Jurkat, Clone E6-1 (cell line): ENCODE measurements at places on chromosomes 16 and 17.

GRCh38 chr16:72530434-72530833, 358.5 kb upstream of the PMFBP1 start:
- DNase-seq: no peak

DNA sequence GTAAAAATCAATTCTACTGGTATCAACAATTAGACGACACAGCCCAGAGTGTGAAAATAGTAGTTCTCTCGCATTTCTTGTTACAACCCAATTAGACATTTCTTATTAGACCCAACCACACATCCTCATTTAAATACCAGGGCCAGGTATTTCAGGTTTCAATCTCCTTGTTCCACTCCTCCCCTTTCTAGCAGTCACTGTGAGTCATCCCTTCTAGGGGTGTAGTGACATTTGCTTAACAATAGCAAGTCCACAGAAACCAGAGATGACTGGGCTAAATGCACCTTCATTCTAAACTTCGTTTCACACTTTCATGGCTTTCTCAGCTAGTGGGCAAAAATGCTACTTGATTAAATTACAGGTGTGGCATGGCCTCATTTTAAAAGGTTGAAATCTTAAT, 116.9 kb upstream of the CACNG3 start:
- DNase-seq: no peak

DNA sequence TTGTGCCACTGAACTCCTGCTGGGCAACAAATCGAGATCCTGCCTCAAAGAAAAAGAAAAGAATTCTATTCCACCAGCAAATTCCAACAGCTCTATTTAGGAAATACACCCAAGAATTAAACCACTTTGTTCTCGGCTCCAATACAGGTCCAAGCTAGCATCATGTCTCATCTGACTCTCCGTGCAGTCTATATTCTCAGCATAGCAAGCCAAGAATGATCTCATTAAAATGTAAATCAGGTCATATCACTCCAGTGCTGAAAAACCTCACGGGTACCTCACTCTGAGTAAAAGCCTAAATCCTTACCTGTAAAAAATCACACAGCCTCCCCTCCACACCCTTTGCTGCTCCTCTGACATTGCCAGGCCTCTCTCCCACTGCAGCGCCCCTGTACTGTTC, 23.9 kb downstream of the UBE2G1 start:
- no peak for DNase-seq

GRCh38 chr16:74731853-74732477, 31.3 kb upstream of the MLKL start:
- DNase-seq: no peak

GRCh38 chr17:4969551-4970173, 2.0 kb upstream of the SPAG7 start:
- no peak for DNase-seq

- DNase-seq: no peak
Observed at GRCh38 chr16:16882766-16883165, 503.8 kb downstream of the NPIPA7 start.

DNA sequence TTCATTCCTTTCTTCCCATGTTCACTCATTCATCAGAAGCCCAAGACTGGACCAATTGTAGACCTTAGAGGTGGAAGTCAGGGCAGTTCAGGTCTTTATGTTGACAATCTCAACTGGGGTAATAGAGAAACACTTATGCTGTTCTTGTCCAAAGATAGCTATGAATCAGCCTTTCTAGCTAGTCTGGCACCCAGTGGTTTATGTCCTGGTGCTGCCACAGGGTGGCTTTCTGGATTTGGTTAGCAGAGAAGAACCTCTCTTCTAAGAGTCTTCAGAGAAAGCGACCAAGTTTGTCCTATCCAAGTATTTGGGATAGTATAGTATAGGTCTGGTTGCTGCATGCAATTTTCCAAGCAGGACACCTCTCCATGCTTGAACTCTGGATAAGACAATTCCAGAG, 83.3 kb downstream of the NOG start:
- DNase-seq: peak; percentile 10

DNA sequence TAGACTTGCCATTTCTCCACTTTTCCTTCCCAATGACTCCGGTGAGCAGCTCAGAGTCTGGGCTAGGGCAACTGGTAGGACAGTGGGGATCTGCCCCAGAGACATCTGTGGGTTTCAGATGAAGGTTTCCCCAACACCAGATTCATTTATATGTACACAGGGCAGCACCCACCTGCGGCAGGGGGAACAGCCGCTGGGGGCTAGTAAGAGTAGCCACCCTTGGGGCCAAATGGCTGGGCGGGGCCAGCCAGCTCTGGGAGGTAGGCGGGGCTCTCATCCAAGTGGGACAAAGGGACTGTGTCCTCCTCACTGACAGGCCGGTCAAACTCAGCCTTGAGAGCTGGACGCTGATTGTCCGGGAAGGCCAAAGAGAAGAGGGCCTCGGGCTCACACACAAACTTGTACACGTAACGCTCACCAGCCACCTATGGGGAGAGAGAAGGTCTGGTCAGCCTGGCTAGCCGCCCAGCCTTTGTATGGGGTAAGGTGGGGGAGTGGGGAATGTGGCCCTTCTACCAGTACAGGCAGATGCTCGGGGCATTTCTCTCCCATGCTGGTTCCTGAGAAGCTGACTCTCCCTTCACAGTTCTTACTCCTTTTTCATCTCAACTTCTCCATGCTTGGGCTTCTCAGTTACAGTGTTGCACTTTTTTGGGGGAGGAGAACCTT, 17.7 kb downstream of the ETV4 start:
- no peak for DNase-seq

DNA sequence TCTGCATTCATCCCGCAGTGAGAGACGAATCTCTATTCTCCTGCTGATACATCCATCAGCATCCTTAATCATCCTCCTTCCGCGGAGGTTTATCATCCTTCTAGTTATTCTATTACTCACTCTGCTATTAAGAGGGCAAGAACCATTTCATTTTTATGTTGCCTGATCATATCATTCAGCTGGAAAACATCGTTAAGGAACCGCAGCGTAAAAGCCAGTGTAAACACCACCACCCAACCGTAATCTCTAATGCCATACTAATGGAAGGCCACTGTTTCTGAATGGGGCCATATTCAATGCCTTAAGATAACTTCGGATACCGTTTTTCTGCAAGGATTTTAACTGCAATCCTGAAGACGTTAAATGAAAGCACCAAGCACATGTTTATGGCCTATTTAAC, 36.7 kb upstream of the ERCC4 start:
- DNase-seq: no peak

DNA sequence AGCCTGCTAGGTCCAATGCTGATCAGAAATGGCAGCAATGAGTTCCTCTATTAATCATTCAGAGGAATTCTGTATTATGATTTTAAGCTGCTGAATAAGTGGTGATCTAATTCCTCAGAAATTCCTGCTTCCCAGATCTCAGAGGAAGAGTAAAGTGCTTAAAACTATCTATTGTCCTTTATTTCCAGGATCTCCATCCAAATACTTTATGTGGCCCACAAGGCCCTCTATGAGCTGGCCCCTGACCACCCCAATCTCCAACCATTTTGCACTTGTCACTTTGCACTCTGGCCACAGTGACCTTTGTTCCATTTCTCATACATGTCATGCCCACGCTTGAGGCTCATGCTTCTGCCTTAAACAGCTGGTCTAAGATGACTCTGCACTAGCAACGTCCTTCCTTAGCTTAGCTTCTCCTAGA, 93.7 kb downstream of the CA10 start:
- no peak for DNase-seq

- no peak for DNase-seq
Observed at GRCh38 chr16:61309386-61309785, 726.9 kb downstream of the CDH8 start.

GRCh38 chr16:77833921-77834634, 45.7 kb downstream of the VAT1L start:
- DNase-seq: no peak

GRCh38 chr16:83021045-83021444, 394.3 kb downstream of the CDH13 start:
- no peak for DNase-seq

DNA sequence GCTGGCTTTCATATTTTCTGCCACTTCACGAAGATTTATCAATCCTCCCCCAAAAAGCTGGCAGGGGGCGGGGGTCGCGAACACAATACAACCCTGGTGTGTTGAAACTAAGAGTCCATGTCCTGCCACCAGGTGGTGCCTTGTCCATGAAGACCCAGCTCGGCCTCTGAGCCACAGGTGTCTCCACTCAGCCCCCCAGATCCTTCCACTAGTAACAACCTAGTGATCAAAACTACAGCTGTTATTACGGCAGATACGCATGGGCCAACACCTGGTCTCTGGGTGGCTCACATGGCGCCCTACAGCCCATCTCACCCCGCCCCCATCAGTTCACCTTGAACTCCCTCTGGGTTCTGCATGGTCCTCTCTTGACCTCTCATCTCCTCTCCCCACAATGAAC, 27.7 kb downstream of the USP7 start:
- DNase-seq: no peak

DNA sequence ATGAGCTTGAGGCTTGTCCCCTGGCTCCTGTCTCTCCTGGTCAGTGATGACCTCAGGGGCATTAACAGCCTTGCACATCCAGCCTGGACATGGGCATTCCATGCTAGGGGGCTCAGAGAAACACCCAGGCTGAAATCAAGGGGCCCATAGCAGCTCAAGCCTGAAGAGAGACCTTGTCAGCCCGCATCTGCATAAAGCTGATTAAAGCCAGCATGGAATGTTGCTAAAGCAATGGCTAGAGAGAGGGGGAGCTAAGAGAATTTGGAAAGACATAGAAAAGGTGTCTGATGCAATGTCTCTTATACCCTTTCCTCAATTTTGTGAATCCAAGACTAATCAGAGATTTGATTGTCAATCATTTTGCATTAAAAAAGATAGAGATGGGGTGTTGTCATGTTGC, 51.4 kb upstream of the WSCD1 start:
- no peak for DNase-seq

GRCh38 chr17:30513346-30513745, 36.1 kb downstream of the GOSR1 start:
- no peak for DNase-seq

GRCh38 chr17:5241861-5242671, 7.4 kb upstream of the SCIMP start:
- no peak for DNase-seq

- no peak for DNase-seq
Observed at GRCh38 chr17:9380361-9380760, 195.3 kb downstream of the STX8 start.

DNA sequence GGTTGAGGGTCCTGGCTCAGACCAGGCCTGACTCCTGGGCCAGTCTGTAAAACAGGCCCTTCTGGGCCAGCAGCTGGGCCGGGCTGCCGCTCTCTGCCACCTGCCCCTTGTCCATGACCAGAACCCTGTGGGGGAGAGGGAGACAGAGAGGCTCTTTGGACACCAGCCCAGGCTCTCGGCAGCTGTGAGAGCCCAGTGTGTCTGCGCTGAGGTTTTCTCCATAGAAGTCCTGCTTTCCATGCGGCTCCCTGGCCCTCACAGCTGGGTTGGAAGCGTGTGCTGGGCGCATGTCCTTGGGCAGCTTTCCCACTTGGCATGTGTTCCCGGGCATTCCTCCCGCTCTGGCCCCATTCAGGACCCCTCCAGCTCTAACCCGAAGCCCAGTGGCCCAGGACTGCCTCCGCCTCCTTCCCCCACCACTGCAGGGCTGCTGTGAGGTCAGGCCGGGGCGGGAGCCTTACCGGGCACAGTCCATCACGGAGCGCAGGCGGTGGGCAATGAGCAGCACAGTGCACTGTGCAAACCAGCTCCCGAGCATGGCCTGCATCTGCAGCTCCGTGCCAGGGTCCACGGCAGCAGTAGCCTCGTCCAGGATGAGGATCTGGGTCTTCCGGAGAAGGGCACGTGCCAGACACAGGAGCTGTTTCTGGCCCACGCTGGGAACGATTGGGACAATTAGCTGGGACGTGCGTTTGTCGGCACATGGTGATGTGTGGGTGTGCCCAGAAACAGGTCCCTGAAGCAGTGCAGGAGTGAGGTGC, 73.0 kb downstream of the ABCC6 start:
- no peak for DNase-seq

DNA sequence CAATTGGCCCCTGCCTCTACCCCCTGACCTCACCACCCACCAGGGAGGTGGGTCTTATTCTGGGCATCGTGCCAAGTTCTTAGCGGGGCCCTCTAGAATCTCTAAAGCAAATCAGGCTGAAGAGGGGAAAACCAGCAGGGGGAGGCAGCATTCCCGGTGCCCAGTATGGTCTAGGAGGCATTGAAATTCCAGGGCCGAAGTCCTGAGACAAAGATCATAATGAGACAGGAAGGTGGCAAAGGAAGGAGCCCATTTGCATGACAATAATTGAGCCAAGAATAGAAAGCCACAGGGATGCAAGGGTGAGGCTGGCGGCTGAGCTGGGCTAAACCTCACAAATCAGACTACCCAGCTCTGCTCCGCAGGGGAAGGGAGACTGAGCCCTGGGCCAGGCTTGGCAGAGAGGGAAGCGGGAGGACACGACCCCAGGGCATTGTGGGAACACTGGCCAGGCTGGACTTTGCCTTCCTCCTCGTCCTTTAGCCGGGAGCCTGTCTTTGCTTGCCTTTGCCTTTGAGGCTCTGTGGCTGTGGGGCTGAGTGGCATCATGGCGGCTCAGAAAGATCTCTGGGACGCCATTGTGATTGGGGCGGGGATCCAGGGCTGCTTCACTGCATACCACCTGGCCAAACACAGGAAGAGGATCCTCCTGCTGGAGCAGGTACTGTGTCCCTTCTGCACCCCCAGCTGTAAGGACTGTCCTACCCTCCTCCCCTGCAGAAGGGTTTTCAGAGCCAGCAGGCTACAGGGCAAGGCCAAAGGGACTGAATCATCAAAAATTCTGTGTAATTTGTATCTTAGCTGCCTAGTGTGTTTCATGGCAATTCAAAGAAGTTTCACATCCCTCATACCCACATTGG, at the start of gene PIPOX:
TSS of gene PIPOX (plus strand) at position 463 of the 860 bp plus-strand sequence. CDS start at position 548, 85 bp downstream.
- peak; percentile 6 for DNase-seq

- DNase-seq: no peak
Observed at GRCh38 chr17:38867968-38868816, 1.7 kb upstream of the LASP1 start.

GRCh38 chr16:73280388-73280787, 232.5 kb upstream of the ZFHX3 start:
- no peak for DNase-seq

GRCh38 chr17:70848785-70849184, 679.5 kb downstream of the KCNJ2 start:
- DNase-seq: no peak

GRCh38 chr16:18945233-18945632, 19.0 kb upstream of the SMG1 start:
- no peak for DNase-seq
